ENCODE measurements at places on chromosomes 12 and 14.

GRCh38 chr12:23049180-23049579, 424.2 kb downstream of the ETNK1 start:
- DNase-seq, result no peak

GRCh38 chr12:46230306-46230705, 38.5 kb downstream of the SLC38A1 start:
- no peak for DNase-seq

DNA sequence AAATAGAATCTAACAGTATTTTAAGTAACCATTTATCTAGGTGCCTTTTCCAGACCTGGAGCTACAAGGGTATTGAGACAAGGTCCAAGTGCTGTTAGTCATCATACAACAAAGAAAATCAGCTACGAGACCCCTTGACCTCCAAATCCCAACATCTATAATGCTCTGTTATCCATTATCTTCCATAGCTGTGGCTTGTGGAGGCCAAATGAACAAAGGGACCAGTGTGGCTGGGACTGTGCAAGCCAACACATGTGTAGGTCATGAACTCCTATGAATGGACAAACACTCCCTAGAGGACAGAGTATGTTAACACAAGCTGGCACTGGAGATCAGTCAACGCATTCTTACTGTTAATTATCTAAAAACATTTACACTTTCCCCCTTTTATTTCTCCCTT, 374.5 kb downstream of the EMP1 start:
- DNase-seq, result no peak

DNA sequence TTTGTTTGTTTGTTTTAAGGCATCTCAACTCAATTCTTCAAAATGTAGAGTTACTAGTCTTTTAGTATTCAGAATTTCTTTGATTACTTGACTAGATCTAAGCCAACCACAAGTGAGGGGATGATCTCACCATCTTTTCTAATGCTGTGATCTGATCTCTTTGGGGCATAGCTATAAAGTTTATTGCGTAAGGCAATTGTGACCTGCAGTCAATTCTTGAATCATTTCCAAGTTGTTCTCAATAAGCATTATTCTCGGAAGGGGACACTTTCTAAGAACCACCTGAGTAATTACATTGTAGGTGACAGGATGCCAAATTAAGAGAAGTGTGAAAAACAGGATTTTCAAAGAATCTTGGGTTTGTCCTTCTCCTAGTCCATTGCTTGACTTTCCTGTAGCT, 13.1 kb downstream of the DACT1 start:
- DNase-seq, result no peak

- DNase-seq, result no peak
These were observed 333.8 kb downstream of the PDZRN4 start for GRCh38 chr12:41521872-41522379.

GRCh38 chr14:84042992-84043391, 1487.0 kb upstream of the FLRT2 start:
- no peak for DNase-seq

- DNase-seq, result no peak
These were observed 26.3 kb downstream of the WNT5B start for GRCh38 chr12:1655225-1655788.

DNA sequence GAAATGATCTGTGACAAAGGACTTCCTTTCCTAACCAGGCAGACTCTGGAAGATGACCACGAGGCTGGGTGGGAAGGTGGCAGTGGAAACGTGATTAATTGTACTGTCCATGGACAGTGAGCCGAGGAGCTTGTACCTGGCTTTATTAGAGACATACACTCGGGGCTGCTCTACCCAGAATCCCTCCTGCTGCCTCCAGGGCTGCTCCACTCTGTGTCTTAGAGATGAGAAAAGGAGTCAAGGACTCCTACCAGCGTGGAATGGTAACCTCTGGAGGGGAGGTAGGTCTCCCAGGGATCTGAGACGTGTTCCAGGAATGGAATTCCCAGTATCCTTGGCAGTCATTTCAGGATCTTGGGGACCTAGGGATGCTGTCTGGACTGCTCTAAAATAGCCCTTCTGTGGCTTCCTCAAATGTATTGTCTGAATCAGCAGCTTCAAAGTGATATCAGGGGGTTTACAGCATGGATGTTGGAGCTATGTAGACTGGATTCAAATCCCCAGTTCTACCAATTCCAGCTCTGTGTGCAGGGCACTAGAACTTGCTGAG, 237.8 kb downstream of the CACNA1C start:
- no peak for DNase-seq

- DNase-seq, result no peak
These were observed 201.7 kb downstream of the STXBP6 start for GRCh38 chr14:24848102-24848790.

- DNase-seq, result no peak
These were observed 188.3 kb downstream of the DAD1 start for GRCh38 chr14:22400655-22401259.

- DNase-seq, result no peak
These were observed 45.7 kb upstream of the RFLNA start for GRCh38 chr12:124248941-124249825.

DNA sequence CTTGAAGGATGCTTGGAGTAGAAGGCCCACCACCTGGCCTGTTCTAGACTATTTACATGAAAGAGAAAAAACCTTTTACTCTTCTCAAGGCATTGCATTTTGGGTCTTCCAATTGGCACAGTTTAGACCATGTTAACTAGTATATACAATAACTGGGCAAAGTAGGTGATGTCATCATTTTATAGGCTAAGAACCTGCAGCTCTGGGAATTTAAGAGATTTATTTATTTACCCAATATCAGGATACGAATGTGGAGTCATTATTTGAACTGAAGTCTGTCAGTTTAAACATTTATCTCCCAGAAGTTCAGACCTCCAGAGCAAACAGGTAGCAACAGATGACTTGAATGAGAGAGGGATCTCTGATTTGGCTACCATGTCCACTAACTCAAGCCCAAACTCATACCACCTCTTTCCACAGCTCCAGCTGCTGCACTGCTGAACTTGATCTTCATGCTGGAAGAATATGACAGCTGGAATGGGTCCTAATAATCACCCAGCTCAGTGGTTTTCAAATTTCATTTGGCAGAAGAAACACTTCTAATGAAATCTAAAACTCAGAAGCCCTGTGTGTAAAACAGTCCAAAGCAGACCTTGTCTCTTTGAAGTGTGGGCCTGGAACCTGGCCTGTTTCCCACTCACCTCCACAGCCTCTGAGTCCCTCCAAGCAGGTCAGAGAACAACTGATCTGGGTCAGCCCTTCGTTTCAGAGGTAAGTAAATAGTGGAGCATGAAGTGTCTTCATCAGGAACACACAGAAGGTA, 179.2 kb downstream of the EMP1 start:
- no peak for DNase-seq

DNA sequence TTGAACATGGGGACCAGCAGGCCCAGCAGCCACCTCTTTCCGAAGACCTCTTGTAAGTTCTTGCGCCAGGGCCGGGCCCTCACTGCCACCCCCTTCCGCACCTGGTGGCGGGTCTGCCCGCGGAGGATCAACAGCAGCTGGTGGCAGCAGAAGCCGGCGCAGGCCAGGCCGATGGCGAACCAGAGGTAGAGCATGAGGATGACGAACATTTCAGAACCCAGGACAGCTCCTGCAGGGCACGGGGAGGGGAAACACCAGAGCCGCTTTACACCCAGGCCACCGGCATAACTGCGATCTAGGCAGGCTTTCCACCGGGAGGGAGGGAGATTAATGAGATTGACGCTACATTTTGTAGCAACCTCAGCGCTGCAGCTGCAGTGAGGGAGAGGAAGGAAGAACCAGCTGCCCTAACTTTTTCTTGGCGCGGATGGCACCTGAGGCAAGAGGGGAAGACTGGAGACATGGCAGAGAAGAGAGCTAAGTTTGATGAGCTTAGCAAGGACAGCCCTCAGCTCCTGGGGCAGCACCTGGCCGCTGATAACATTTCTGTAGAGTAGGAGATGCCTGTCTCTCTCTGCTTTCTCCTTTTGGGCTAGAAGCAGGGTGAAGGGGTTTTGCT, 7.8 kb downstream of the ZDHHC22 start:
- peak; percentile 83 for DNase-seq

- peak; percentile 77 for DNase-seq
These were observed 69.4 kb downstream of the CD163L1 start for GRCh38 chr12:7374423-7375144.

- DNase-seq, result no peak
These were observed 519 bp downstream of the JAG2 start for GRCh38 chr14:105168093-105168420.

GRCh38 chr12:25394025-25394424, 143.3 kb upstream of the KRAS start:
- DNase-seq, result no peak

DNA sequence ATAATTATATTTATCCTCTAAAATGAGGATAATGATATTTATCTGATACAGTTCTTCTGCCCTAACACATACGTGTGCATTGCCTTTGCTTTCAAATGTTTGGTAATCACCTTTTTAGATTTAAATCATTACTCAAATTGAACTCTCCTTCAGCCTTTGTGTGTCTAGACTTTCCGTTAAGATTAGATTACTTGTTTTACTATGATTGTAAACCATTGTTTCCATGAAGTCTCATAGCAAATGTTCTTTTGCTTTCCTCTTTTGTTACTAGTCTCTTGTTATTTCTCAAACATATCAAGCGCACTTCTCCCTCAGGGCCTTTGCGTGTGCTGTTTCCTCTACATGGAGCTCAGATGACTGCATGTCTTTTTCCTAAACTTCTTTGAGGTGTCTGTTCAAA, 63.7 kb downstream of the ETV6 start:
- DNase-seq, result no peak

DNA sequence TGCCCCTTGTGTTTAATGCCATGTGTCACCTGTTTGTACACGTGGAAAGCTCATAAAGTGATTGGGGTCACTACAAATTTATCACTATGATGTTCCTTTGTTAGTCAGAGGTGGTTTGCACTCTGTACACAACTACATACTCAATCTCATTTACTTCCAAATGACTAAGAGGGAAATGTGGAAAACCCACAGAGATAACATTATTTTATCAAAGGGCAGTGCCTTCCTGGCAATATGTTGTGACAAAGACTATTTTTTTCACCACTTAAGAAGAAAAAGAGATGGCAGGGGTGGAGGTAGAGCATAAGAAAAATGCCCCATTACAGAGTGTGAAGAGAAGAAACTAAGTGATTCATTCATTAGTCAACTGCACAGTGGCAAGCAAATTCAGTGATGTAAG, 1064.1 kb upstream of the FLRT2 start:
- no peak for DNase-seq

GRCh38 chr14:67579040-67579439, 21.0 kb downstream of the PIGH start:
- no peak for DNase-seq

DNA sequence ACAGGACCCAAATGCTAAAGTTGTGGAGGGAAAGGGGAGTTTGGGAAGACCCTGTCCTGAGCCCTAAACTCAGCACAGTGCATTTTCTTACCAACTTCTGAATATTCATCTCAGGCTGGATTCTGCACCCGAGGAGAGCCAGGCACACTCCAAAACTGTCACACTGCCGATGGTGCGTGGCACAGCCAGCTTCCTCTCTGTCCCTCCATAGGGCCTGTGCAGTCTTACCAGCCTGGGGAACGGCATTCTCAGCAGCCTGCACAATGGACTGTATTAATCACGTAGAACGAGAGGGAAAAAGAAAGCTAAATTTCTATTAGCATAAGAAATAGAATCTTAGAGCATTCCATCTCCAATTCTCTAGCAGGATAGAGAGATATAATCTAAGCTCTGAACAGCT, 71.3 kb upstream of the GPATCH2L start:
- no peak for DNase-seq

- no peak for DNase-seq
These were observed 70.7 kb downstream of the RASSF8 start for GRCh38 chr12:26028953-26029735.

Data from WTC11 (cell line).